ENCODE measurements at places on chromosomes 7 and 10.

DNA sequence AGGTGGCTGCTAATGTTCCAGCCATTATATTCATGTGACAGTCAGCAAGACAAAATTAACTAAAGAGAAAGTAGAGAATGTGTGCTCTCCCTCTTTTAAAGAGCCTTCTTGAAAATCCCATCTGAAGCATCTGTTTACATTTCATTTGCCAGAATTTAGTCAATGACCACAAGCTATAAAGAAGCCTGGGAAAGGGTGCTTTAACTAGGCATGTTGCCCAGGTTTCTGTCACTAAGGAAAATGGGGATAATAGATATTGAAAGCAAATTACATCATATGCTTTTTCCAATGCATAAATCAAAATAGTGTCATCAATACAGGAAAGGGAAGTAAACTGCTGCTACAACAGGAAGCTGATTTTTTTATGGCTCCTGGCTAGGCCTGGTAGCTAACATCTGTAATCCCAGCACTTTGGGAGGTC is 67.7 kb downstream of the ELAPOR2 start:
- H3K36me3 ChIP-seq = no peaks in the 10 kb centered on the region
- no peaks in the 10 kb centered on the region for H3K27me3 ChIP-seq

- H3K27ac ChIP-seq = no peak overlapping the region
- H3K4me1 ChIP-seq = no peaks in the 10 kb centered on the region
- no peak for DNase-seq
- no peak overlapping the region for H3K4me3 ChIP-seq
These were observed 497.2 kb downstream of the PLXNA4 start for GRCh38 chr7:132078891-132079735.

GRCh38 chr7:87123105-87123504 is 29.1 kb upstream of the DMTF1 start:
- no peaks in the 10 kb centered on the region for H3K27me3 ChIP-seq
- DNase-seq = no peak
- no peak overlapping the region for H3K27ac ChIP-seq
- H3K36me3 ChIP-seq = no peaks in the 10 kb centered on the region
- no peaks in the 10 kb centered on the region for H3K4me1 ChIP-seq

DNA sequence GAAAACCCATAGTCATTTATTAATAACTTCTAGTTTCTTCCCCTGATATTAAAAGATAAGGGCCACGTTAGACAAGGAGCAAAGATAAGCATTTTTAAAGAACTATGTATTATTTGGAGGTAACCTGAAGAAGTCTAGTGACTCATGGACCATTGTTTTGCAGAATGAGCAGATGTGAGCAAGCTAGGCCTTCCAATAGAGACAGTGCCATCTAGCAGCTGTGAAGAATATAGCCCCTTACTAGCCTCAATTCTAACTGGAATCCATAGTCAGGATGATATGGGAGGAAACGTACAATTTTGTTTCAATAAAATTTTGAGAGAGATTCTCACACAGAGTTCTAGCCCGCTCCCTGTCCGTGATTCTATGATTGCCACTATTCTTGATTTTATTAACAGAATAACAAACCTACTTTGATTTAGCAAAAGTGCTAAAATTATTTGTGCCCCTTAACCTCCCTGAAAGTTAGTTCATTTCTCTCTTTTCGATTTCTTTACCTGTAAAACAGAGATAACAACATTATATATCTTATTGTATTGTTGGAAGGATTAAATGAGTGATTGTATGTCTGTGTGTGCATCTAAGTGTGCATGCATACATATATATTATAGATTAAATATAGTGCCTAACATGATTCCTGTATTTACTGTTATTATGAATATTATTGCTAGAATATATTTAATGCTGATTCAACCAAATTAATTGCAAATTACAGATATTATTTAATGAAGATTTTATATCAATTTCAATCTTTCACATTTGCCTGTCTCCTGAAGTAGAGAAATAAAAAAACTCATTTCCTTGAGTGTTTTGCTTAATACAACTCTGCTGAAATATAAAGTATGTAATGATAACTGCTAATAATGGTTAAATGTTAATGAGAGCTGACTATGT is 22.7 kb downstream of the FAM237B start:
- no peak for DNase-seq
- H3K27ac ChIP-seq = no peak overlapping the region

GRCh38 chr10:58189269-58189668 is 78.4 kb downstream of the IPMK start:
- no peak for DNase-seq
- H3K4me1 ChIP-seq = no peaks in the 10 kb centered on the region
- H3K27me3 ChIP-seq = no peaks in the 10 kb centered on the region
- no peaks in the 10 kb centered on the region for H3K36me3 ChIP-seq
- no peak overlapping the region for H3K27ac ChIP-seq

DNA sequence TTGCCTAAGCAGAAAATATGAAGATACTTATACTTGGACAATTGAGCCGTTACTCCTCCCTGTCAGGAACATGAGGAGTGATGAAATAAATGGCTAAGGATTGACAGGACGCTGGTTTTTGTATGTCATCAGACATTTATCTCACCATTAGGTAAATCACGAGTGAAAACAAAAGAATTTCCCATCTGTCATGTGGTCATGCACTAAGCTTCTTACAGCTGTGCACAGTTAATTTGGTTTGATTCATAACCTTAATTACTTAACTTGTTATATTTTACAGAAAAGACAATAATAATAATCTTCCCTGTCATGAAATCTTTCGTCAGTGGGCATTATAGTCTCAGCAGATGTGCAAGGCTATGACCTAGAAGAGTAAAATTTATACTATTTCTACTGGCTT is 266.5 kb downstream of the HGF start:
- H3K36me3 ChIP-seq = no peaks in the 10 kb centered on the region
- DNase-seq = no peak
- no peaks in the 10 kb centered on the region for H3K4me1 ChIP-seq
- H3K4me3 ChIP-seq = no peak overlapping the region
- H3K27ac ChIP-seq = no peak overlapping the region
- H3K27me3 ChIP-seq = no peaks in the 10 kb centered on the region

GRCh38 chr7:119640326-119640725 is 632.6 kb upstream of the KCND2 start:
- H3K4me3 ChIP-seq = no peak overlapping the region
- no peak overlapping the region for H3K27ac ChIP-seq
- DNase-seq = no peak
- H3K36me3 ChIP-seq = no peaks in the 10 kb centered on the region
- H3K4me1 ChIP-seq = no peaks in the 10 kb centered on the region

- no peaks in the 10 kb centered on the region for H3K36me3 ChIP-seq
- DNase-seq = no peak
- no peak overlapping the region for H3K27ac ChIP-seq
- peaks cover 3% of the 10 kb centered on the region for H3K4me1 ChIP-seq
- no peak overlapping the region for H3K4me3 ChIP-seq
These were observed 205.1 kb downstream of the CREB5 start for GRCh38 chr7:28617308-28617880.

GRCh38 chr10:37972396-37972795 is 4.1 kb downstream of the ZNF25 start:
- H3K4me3 ChIP-seq = no peak overlapping the region
- no peaks in the 10 kb centered on the region for H3K27me3 ChIP-seq
- H3K27ac ChIP-seq = no peak overlapping the region

DNA sequence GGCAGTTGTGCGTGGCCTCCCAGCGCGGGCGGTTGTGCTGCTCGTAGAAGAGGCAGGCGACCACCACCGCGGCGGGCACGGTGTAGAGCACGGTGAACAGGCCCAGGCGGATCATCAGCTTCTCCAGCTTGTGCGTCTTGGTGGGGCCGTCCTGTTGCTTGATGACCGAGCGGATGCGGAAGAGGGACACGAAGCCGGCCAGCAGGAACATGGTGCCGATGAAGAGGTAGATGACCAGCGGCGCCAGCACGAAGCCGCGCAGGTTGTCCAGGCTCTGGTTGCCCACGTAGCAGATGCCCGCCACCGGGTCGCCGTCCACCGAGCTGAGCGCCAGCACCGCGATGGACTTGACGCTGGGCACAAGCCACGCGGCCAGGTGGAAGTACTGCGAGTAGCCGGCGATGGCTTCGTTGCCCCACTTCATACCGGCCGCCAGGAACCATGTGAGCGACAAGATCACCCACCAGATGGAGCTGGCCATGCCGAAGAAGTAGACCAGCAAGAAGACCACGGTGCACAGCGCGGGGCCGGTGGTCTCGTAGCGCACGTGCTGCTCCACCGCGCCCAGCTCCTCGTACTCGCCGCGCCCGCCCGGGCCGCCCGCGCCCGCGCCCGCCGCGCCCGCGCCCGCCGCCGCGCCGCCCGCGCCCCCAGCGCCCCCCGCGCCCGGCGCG is 2.2 kb downstream of the FZD8 start:
- H3K4me1 ChIP-seq = peaks cover 18% of the 10 kb centered on the region
- no peaks in the 10 kb centered on the region for H3K27me3 ChIP-seq
- DNase-seq = peak; percentile 31
- peak overlapping the region; percentile 71 for H3K27ac ChIP-seq

- H3K27ac ChIP-seq = peak overlapping the region; percentile 77
- peaks cover 36% of the 10 kb centered on the region for H3K4me1 ChIP-seq
- no peak for DNase-seq
- no peaks in the 10 kb centered on the region for H3K27me3 ChIP-seq
- no peak overlapping the region for H3K4me3 ChIP-seq
These were observed 5.3 kb upstream of the TMEM139 start for GRCh38 chr7:143279186-143280098.

DNA sequence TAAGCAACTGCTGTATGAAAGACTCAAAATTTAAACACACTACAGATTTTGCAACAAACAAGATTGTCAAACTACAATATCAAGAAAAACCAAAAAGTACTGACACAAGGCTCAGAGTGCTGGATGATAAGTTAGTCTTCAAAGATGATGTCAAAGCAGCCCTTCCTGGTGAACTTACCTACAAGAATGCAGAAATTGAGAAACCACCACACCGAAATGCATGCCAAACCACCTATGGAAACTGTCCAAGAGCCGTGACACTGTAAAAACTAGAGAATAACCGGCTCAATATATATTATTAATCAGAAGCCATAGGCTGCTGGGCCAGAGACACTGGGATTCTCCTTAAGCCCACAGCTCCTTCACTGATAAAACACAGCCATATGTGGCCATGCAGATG is 25.3 kb downstream of the DENND11 start:
- no peaks in the 10 kb centered on the region for H3K4me1 ChIP-seq
- DNase-seq = no peak
- no peaks in the 10 kb centered on the region for H3K36me3 ChIP-seq
- no peaks in the 10 kb centered on the region for H3K27me3 ChIP-seq

- no peak overlapping the region for H3K4me3 ChIP-seq
- H3K36me3 ChIP-seq = no peaks in the 10 kb centered on the region
- peaks cover 41% of the 10 kb centered on the region for H3K4me1 ChIP-seq
- no peak for DNase-seq
These were observed 3.8 kb upstream of the STN1 start for GRCh38 chr10:103921750-103922195.

GRCh38 chr10:130804281-130804680 is 507.2 kb downstream of the TCERG1L start:
- no peak for DNase-seq
- H3K4me3 ChIP-seq = no peak overlapping the region
- no peaks in the 10 kb centered on the region for H3K27me3 ChIP-seq
- H3K36me3 ChIP-seq = no peaks in the 10 kb centered on the region
- no peak overlapping the region for H3K27ac ChIP-seq

DNA sequence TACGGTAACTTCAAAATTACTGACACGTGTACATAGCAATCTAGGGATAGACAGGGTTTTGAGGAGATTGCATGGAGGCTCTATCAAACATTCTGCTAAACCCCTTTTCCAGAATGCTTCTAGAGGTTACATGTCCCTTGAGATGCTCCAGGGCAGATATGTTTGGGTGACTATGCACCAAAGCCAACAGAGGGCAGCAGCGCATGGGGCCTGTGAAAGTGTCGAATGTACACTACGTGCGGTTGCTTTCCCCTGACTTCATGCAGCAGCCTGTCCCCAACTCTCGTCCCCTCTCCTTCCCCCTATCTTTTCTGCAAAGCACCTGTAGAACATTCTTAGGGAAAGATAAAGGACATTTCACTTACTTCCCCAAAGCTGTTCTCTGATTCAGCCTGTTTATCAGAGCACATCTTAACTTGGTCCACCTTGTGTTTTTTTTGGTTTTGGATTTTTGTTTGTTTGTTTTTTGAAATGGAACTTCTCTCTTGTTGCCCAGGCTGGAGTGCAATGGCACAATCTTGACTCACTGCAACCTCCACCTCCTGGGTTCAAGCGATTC is 90.2 kb downstream of the UBE3C start:
- H3K36me3 ChIP-seq = no peaks in the 10 kb centered on the region
- H3K27me3 ChIP-seq = no peaks in the 10 kb centered on the region
- H3K4me3 ChIP-seq = no peak overlapping the region
- DNase-seq = peak; percentile 18
- H3K4me1 ChIP-seq = no peaks in the 10 kb centered on the region

- H3K27me3 ChIP-seq = no peaks in the 10 kb centered on the region
- peak; percentile 48 for DNase-seq
- no peak overlapping the region for H3K4me3 ChIP-seq
- no peaks in the 10 kb centered on the region for H3K36me3 ChIP-seq
- H3K4me1 ChIP-seq = peaks cover 58% of the 10 kb centered on the region
These were observed 189.2 kb downstream of the FAM107B start for GRCh38 chr10:14585287-14586193.

DNA sequence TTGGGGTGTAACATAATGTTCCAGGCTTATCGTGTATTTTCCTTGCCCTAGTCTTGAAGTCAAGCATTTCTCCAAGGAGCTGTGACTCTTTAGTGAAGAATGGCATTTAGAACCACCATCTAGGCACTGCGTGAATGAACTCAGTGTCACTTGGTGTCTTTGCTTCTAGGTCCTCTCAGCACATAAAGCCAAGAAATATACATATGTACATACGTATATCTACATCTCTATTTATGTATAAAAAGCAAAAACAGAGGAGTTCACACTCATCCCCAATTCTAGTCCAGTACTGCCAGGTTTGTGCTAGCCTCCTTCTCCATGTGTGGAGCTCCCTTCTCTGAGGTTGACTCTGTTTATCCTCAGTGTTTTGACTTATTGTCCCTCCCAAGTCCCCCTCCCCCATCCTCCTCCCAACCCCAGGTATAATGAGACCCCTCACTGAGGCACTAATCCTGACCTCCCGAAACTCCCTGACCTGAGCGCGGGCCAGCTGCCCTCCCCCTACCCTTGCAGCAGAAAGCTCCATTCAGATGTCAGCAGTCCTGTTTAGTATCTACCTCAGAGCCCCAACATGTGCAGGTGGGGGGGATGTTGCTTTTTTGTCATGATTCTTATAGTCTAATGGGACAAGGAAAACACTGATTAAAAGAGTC is 61.5 kb downstream of the GDI2 start:
- H3K27me3 ChIP-seq = no peaks in the 10 kb centered on the region
- H3K4me1 ChIP-seq = no peaks in the 10 kb centered on the region
- H3K36me3 ChIP-seq = peaks cover under 1% of the 10 kb centered on the region
- no peak overlapping the region for H3K27ac ChIP-seq
- H3K4me3 ChIP-seq = no peak overlapping the region

GRCh38 chr10:16527452-16527851 is 5.8 kb upstream of the C1QL3 start:
- no peak overlapping the region for H3K4me3 ChIP-seq
- H3K4me1 ChIP-seq = no peaks in the 10 kb centered on the region
- H3K27ac ChIP-seq = no peak overlapping the region
- no peak for DNase-seq
